ENCODE measurements at places on chromosomes 1 and 21. TPM values are rescaled to one million over a fixed set of nuclear protein-coding genes. Genes with fewer than 3 reads are reported as not detected.

GRCh38 chr1:170309389-170310013 is 163.7 kb downstream of the NTMT2 start:
- DNase-seq, result no peak

C2CD4D gene
- 0.40 TPM for total RNA-seq

SLC25A24 gene
- 47.6 TPM for total RNA-seq

DNA sequence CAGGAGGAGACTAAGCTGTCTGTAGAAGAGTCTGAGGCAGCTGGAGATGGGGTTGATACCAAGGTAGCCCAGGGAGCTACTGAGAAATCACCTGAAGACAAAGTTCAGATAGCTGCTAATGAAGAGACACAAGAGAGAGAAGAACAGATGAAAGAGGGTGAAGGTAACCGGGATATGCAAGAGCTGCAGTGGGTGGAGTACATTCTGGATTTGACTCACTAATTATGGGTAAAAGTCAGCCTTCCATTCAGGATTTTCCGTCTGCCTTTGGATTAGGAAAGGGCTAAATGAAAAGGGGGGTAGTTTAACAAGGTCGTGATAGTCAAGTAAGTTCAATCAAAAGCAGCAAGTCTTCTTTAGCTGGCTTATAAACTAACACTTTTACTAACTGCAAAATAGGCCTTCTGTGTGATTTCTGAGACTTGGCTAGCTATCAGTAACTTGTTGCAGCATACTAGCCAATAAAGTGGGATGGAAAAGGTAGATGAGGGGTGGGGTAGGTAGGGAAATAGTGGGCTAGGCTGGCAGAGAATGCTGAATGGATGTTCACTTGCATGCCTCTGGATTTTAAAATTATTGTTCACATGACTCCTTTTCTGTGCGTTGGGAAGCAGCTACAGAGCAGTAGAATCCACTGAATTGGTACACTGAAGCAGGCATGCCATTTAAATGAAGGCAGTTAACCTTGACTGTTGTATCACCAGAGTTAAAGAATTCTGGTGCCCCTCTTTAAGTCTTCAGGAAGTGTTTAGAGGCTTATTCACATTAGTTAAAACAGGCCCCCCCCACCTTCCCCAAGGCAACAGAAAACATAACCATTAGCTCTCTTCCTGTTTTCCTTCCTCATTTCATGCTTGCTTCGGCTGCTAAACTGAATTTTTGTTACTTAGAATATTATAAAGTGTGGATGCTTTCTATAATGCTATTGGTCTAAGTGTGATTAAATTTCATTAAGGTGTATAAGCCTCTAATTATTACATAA is 15.4 kb downstream of the CCDC17 start:
- no peak for DNase-seq

APCS gene
- total RNA-seq, result not detected

All from neural crest cell (in vitro differentiated cells).